C1 segment of cervical spinal cord (tissue), 14 donors: ENCODE measurements at places on chromosomes 7 and 10.

DNA sequence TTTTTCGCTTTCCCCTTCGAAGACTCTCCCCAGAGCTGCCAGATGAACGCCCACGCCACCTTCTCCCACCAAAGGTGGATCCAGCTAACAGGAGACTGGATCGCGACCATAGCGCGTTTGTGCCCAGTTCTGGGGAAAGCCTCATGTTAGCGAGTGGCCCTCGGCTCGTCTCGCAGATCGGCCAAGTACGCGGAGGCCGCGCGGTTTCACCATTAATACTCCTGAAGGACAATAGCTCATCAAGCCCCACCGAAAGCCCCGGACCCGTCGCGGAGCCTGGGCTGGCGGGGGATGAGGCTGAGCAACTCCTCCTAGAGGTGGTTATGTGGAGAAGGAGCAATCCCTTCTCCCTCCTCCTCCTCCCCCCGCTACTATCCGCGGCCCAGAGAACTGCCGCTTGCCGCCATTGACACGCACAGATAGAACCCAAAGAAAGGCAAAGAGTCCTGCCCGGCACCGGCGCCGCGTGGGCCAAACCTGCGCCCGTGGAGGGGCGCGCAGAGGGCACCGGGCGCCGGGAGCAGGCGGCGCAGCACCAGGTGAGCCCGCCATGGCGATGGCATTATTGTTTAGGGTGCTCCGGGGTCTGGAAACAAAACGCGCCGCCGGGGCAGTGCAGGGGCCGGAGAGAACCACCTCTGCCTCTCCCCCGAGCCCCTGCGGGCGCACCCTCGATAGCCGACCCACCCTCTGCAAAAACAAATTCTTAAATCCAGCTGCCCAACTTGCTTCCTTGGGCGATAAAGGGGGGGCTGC lies at the start of gene MACROH2A2:
Gene MACROH2A2 (plus strand): TSS at position 385 of the 756 bp plus-strand sequence. CDS start 22,813 bp downstream, outside the sequence.
- no peak for DNase-seq

DNA sequence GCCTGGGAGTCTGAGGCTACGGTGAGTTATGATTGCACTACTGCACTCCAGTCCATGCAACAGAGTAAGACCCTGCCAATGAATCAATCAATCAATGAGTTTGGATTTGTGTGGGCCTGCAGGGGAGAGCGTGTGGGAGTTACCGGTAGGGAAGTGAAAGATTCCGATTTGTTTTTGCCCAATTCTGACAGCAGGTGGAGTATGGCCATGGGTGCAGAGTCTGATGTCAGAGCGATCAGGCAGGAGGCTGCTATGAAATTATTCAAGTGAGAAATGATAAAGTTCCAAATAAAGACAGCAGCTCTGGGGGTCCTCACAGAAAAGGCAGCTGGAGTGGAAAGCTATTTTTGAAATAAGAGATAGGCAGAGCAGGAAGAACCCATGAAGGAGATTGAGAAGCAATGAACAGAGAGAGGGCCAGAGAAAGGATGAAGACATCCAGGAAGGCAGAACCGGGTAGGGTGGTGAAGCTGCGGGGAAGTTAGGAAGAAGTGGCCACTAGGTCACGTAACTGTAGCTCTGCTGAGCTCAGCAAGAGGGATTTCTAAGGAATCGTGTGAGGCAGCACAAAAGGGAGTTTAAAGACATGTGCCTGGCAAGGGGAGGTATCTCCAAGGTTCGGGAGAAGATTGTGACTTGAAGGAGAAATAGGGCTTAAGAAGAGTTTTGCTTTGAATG lies 93.7 kb upstream of the NMT2 start:
- DNase-seq, result no peak

GRCh38 chr7:69363136-69363535 lies 235.1 kb upstream of the AUTS2 start:
- no peak for DNase-seq

- DNase-seq, result no peak
These were observed 135.4 kb upstream of the FZD1 start for GRCh38 chr7:91128683-91129348.

DNA sequence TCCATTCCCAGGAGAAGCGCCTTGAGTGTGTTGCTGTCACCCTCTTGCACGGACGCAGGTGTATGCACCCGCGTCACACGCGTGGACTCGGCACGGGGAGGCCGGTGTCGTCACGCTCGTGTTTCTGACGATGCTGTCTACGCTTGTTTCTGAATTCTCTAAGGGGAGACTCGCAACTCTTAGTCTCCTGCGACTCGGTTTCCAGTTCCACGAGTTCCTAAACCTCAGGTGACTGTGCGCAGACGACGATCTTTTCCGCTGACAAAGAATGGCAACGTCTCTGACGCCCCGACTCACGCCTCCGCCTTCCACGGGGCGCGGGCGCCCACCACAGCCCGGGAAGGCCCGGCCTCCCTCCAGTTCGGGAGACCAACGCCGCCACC lies 579 bp downstream of the IDI1 start:
- DNase-seq, result no peak
